ENCODE measurements at places on chromosomes 12 and 14.

DNA sequence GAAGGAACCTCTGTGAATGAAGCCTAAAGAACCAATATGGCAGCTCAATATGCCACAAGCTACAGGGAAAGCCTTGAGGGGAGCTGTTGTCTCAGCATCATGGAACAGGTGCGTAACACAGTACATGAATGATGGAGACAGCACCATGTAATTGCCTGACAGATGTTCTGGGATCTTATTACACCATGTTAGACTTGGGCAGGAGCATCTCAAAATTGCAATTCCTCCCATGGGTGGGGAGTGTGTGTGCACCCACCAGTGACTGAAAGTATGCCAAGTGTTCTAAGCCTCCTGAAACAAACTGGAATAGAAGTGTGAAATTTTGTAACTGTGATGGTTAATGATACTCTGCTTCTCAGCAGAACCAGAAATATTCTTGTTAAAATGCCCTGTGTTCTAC is 151.0 kb upstream of the SRRM4 start:
- no peak for DNase-seq

- no peak for DNase-seq
These were observed 397.4 kb upstream of the OR4E1 start for GRCh38 chr14:22071006-22071405.

GRCh38 chr12:12681061-12681765 is 14.8 kb downstream of the GPR19 start:
- no peak for DNase-seq

DNA sequence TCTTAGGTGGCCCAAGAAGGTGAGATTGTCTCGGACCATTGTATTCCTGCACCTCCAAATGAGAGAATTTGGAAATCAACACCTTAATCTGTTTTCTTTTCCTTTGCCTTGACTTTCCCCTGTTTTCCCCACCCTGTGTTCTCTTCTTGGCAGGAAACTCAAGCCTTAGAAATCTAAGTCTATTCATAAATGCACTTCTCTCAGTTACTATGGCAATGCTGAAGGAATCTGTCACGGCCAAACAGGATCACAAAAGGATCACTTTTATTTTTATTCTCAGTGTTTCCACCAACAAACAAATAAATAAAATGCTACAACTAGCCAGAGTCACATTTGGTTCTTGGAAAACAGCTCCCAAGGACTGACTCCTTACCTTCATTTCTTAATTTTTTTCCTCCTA is 270.5 kb downstream of the BCAT1 start:
- no peak for DNase-seq

DNA sequence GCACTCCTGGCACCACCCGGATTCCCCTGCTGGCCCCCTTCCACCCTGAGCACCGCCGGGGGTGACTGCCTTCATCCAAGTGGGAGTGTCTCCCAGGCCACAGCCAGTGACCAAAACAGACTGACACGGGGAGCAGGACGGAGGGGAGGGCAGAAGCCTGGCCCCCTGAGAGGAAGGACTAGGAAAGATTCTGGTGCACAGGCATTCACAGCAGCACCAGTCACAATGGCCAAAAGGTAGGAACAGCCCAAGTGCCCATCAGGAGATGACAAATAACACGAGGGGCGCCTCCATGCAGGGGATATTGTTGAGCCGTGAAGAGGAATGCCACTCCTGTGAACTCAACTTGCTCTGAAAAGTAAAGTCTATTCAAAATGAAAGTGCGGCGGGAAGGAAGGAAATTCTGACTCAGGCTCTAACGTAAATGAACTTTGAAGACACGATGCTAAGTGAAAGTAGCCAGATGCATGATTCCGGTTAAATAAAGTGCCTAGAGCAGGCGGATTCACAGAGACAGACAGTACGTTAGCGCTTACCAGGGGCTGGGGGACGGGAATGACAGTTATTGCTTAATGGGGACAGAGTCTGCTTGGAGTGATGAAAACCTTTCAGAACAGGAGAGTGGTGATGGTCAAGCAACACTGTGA is 146.1 kb upstream of the NCOR2 start:
- peak; percentile 46 for DNase-seq

- no peak for DNase-seq
These were observed 50.0 kb downstream of the SOCS2 start for GRCh38 chr12:93622485-93622884.

DNA sequence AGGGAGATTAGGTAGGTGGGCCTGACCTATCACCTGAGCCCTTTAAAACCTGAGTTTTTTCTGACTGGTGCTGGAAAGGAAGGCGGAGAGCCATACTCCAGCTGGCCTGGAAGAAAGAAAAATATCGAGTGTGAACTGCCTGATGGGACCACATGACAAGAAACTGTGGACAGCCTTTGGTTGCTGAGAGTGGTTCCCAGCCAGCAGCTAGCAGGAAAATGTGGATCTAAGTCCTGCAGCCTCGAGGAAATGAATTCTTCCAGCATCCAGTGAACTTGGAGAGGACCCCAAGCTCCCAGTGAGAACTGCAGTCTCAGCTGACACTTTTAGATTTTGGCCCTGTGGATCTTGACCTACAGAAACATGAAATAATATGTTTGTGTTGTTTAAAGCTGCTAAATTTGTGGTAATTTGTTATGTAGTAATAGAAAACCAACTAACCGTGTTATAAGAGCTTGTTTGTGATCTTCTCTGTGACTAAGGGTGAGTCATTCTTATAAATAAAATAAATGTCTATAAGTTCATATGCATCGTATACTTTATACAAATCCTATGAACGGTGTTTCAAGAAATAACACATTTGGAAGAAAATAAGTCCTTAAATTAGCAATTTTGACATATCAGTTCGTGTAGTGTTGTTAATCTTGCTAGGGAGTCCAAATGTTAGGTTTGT is 359.6 kb downstream of the BMP4 start:
- no peak for DNase-seq

DNA sequence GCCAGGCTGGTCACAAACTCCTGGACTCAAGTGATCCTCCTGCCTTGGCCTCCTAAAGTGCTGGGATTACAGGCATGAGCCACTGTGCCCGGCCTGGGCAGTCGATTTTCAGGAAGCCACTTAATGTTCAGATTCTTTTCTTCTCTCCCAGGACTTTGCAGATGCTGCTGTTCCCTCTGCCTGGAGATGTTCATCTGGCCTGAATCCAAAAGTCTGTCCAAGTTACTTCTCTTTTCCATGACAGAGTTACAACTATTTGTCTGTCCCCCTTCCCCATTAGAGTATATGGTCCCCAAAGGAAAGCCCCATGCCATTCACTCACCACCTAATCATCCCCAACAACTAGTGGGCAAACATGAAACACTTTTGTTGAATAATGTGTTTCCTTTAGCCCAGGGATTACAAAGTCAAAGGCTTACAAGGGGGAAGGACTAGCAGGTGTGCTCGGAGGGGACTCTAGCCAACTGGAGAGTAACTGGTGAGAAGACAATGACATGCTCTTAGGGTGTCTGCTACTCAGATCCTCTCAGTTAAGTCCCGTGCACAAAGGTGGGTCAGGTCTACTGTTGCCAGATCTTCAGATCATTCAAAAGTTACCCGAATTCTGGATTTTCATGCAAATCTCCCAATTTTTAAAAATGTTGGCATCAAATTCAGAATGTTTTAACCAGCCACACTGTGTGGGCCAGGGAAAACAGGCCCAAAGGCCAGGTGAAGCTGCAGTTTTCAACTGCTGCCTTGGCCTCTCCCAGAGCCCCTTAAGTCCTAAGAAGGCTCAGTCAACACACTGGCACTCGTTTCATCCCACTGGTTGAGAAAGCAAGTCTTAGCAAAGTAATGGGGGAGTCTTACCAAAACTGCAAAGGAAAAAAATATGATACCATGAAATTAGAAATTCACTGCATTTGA is 29.6 kb downstream of the NUDT4 start:
- no peak for DNase-seq

GRCh38 chr14:61894452-61895077 is 132.3 kb downstream of the SNAPC1 start:
- DNase-seq, result peak; percentile 20

- no peak for DNase-seq
These were observed 27.6 kb upstream of the PHC1 start for GRCh38 chr12:8886502-8887284.
